Stimulated activated CD8-positive, alpha-beta memory T cell treated with anti-CD3 and anti-CD28 coated beads, Interleukin-7, amount 100 ng/mL, for 48 hours (primary cell): ENCODE measurements at places on chromosomes 13 and 19.
A peak's percentile ranks its signal among the peaks of the same experiment; 100 is the strongest.

GRCh38 chr19:10105509-10106099, 558 bp upstream of the PPAN start:
- peak; percentile 73 for DNase-seq

- no peak for DNase-seq
These were observed 65.1 kb downstream of the TM9SF2 start for GRCh38 chr13:99566125-99567083.

- DNase-seq, result no peak
These were observed 33.5 kb downstream of the DOT1L start for GRCh38 chr19:2197270-2197669.

- no peak for DNase-seq
These were observed 789.1 kb downstream of the GPC5 start for GRCh38 chr13:92187378-92187989.

DNA sequence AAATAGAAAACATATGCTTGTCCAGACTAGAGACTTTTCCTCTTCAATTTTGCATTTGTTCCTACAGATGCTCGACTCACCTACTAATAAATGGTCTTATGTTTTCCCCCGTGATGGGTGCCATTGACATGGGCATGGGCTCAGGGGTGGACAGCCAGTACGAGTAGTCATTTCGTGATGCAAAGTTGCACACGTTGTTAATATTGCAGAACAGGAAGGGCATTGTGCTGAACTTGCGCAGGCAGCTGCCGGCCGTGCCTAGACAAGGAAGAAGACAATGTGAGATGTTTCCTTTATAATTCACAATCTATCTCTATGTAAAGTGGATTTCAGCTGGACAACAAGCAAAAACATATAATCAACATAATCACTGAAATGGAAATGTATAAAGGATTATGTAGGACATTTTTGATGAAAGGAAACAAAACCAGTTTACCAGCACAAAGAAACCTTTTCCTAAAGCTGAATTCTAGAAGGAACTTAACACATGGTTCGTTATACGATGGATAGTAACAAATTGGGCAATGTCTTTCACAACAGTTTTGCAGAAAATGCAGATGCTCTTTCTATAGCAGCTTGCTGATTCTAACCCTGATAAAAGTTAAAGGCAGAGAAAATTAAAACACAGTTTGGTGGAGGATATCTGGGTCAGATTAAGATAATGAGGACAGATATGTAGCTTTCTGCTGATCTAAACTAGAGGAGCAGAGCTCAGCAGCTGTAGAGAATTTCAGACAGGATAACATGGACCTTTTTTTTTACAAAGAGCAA, 145.7 kb downstream of the COL4A1 start:
- DNase-seq, result no peak

- DNase-seq, result no peak
These were observed 17.9 kb upstream of the C2CD4C start for GRCh38 chr19:426725-427445.

GRCh38 chr13:48733739-48734335, 80.1 kb downstream of the CYSLTR2 start:
- DNase-seq, result no peak

DNA sequence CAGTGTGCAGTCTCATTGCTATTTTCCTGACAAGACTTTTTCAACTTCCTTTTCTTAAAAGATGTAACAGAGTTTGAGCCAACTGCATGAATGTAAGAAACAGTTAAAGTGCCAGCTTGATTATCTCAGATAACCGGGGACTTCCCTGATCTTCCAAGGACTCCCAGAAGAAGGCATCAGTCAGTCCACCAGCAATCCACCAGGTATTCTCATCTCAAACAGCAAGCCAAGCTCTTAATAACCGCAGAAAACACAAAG, 350.1 kb downstream of the LIG4 start:
- DNase-seq, result no peak

DNA sequence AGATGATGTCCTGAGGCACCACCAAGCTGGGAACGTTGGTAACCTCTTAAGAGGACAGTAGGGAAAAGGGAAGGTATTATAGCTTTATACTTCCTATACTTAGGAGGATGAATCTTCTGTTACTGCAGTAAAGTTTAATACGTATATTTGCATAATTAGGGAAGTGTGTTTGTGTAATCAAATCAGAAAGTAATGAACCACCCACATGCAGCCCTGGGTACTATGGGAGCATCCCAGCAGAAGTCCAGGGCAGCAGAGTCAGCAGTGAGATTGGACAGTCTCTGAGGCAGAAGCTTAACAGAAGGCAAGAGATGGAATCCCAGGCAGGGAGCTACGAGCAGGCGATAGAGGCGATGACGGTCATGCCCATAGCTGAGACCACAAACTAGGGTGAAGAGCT, 12.5 kb downstream of the SAFB start:
- DNase-seq, result no peak

- no peak for DNase-seq
These were observed 2.2 kb downstream of the GNA11 start for GRCh38 chr19:3096267-3096901.

- DNase-seq, result no peak
These were observed 270.9 kb upstream of the NBEA start for GRCh38 chr13:34671137-34671536.

DNA sequence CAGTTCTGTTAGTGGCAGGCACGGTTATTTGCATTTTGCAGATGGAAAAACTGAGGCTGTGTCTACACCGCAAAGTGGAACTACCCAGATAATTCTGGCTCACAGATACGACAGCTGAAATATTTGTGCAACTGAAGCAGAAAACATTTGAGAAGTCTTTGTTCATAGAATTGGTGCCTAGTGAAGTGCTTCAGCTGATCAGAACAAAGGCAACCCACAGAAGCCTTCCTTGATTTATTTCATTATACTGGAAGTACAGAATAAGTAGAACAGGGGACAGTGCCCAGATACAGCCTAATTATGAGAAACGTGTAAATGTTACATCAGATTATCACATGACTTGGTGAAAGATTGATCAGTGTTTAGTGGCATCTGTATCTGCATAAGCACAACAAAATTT, 73.4 kb upstream of the RAP2A start:
- no peak for DNase-seq

GRCh38 chr19:11264452-11265176, 2.3 kb upstream of the DOCK6 start:
- DNase-seq, result no peak

- no peak for DNase-seq
These were observed 200.5 kb downstream of the POU4F1 start for GRCh38 chr13:78402708-78403400.

GRCh38 chr13:56906909-56907308, 233.8 kb upstream of the PRR20A start:
- DNase-seq, result no peak

- DNase-seq, result no peak
These were observed 17.7 kb downstream of the TSHZ3 start for GRCh38 chr19:31331536-31331935.

DNA sequence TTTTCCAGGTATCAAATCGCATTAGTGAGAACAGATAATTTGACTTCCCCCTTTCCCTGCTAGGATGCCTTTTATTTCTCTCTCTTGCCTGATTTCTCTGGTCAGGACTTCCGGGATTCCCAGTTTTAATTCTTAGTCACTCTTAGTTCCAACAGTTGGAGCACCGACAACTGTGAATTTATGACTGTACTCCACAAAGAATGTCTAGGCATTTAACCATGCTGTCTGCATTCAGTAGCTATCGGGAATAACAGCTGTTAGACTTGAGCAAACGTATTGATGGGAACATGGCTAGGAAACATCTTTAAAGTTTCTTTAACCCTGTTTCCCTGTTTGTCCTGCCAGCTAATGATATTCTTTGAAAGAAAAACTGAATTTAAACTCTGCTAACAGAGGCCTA, 14.1 kb upstream of the SPACA7 start:
- no peak for DNase-seq

- DNase-seq, result no peak
These were observed 61.3 kb downstream of the SLITRK6 start for GRCh38 chr13:85737952-85738351.

- DNase-seq, result no peak
These were observed 16.8 kb upstream of the PSG9 start for GRCh38 chr19:43286096-43286495.

- DNase-seq, result no peak
These were observed 243.7 kb downstream of the FOXO1 start for GRCh38 chr13:40422588-40423235.

GRCh38 chr19:30444253-30444671, 72.1 kb downstream of the ZNF536 start:
- DNase-seq, result no peak

DNA sequence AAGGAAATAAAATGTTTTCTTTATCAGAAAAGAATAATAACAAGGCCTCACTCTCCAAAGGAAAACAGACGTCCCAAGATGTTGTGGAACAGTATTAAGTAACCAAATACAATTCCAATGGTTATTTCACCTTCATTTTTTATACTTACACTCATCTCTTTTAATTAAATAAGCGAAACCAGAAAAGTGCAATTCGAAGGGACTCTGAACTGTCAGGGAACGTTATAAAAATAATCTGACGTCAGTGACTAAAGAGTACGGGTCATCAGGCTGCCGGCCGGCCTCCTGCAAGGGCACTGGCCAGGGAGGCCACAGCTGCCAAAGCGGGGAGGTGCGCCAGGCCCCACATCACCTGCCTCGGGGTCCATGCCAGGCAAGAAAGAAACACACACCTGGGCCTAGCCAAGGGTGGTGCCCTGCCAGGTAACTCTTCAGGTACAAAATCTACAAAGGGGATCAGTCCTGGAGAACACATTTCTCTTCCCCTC, 61.2 kb downstream of the CDADC1 start:
- no peak for DNase-seq

GRCh38 chr13:111962431-111962891, 104.5 kb upstream of the SOX1 start:
- DNase-seq, result no peak

DNA sequence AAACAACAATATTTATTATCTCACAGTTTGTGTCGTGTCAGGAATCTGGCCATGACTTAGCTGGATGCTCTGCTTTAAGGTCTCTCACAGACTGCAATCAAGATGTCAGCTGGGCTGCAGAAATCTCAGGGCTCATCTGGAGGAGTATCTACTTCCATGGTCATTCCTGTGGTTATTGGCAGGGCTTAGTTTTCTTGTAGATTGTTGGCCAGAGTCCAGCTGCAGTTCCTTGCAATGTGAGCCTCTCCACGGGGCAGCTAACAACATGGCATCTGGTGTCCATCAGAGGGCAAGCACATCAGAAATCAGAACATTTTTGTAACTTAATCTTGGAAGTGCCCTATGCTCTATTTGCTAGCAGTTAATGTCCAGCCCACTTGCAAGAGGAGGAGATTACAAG, 45.7 kb upstream of the TDRD3 start:
- no peak for DNase-seq

DNA sequence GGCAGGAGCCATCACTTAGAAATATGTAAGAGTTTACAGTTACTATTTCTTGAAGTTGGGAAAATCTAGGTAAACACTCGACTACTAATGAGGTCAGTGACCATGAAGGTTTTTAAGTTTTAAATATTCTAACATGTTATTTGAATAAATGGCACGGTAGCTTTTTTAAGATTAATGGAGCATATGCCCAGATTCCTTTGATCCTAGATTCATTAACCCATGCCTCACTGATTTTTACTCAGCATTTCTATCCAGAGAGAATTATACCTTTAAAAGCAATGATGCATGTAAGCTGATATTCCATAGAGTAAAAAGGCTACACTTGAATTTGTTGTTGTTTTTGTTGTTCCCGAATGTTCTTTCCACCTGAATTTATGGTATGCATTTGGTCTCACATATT, 541.4 kb downstream of the DACH1 start:
- no peak for DNase-seq

DNA sequence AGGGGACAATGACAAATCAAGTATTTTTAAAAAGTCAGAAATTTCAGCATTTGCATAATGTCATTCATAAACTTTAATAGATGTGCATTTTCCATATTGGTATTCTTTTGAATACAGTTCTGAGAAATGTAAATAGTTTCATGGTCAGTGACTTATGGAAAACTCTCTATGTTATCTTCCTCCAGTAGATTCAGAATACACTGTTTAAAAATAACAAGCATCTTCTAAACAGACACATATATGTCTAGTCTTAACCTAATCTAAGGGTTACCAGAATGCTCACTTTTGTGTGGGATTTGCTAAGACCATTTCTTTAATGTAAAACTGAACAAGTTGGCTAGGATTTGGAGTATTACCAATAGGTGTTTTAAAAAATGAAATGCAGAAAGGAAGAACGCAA, 119.8 kb upstream of the SGCG start:
- DNase-seq, result no peak

- DNase-seq, result no peak
These were observed 405.9 kb downstream of the ZNF536 start for GRCh38 chr19:30778061-30778460.

DNA sequence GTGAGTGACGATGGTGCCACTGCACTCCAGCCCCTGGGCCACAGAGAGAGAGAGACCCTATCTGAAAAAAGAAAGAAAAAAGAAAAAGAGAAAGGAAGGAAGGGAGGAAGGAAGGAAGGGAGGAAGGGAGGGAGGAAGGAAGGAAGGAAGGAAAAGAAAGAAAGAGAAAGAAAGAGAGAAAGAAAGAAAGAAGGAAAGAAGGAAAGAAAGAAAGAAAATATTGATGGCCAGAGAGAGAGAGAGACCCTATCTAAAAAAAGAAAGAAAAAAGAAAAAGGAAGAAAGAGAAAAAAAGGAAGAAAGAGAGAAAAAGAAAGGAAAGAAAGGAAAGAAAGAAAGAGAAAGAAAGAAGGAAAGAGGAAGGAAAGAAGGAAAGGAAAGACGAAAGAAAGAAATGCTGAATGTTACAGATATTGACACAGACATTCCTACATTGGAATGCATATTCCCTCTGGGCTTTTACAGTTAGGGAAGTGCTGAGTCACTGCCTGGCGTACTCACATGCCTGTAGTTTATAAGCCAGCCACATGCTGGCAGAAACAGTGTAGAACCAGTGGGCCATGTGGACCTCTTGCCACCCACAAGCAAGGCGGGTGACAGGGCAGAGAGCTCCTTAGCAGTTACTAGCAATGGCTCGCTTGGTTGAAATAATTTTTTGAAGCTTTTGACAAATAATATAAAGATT, 34.6 kb upstream of the SLC46A3 start:
- no peak for DNase-seq

- no peak for DNase-seq
These were observed 233.8 kb downstream of the SLC7A1 start for GRCh38 chr13:29361716-29362115.

GRCh38 chr13:69935043-69935442, 172.6 kb upstream of the ATXN8OS start:
- no peak for DNase-seq

DNA sequence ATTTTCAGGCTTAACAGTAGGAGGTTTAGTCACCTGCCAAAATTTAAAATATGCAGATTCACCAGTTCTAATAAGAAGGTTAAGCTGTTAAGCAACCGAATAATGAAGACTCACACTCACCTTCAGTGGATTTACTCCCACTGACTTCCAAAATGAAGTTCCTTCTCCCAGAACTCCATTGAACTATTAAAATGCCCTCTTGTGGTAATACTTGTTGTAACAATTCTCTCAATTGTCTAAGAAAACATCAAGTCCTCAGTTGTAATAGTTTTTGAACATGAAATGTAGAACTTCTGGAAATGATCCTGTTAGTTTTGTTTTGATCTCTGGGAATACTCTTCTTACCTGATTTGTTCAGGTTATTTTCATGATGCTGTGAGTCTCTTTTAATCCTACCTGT, 522.0 kb upstream of the ATXN8OS start:
- no peak for DNase-seq
